T-helper 17 cell (primary cell): ENCODE measurements at places on chromosomes 13 and 19. TPM values are rescaled to one million over a fixed set of nuclear protein-coding genes. Genes with fewer than 3 reads are reported as not detected.

DNA sequence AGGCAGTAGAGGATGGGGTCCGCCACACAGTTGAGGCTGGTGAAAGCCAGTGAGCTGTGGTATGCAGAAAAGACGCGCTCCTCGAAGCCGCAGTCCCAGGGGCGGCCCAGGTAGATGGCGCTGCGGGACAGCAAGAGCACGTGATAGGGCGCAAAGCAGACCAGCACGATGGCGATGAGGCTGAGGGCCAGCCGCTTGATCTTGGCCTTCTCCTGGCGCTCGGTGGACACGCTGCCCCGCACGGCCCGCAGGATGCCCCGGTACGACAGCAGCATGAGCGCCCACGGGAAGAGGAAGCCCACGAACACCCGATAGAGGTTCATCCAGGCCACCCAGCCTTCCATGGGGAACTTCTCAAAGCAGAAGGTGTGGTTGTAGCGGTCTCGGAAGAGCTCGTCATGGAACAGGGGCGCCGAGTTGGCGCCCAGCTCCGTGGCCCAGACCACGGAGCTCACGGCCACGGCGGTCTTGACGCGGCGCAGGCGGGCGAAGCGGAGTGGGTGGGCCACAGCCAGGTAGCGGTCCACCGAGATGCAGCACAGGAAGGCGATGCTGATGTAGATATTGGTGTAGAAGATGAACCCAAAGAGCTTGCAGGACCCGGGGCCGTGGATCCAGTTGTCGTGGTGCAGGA is 6.5 kb upstream of the OPA3 start:
- DNase-seq = peak; percentile 17
- H3K4me1 ChIP-seq = peaks cover 14% of the 10 kb centered on the region
- H3K27me3 ChIP-seq = peaks cover 46% of the 10 kb centered on the region
- H3K4me3 ChIP-seq = no peak overlapping the region
- no peak overlapping the region for H3K27ac ChIP-seq

GRCh38 chr19:42122691-42123607 is 9.3 kb downstream of the POU2F2 start:
- H3K36me3 ChIP-seq = peaks cover 2% of the 10 kb centered on the region
- H3K27ac ChIP-seq = peak overlapping the region; percentile 99
- peak overlapping the region; percentile 93 for H3K4me3 ChIP-seq
- H3K4me1 ChIP-seq = peaks cover 53% of the 10 kb centered on the region
- no peaks in the 10 kb centered on the region for H3K27me3 ChIP-seq

- H3K27me3 ChIP-seq = no peaks in the 10 kb centered on the region
- no peaks in the 10 kb centered on the region for H3K36me3 ChIP-seq
- H3K27ac ChIP-seq = no peak overlapping the region
These were observed 309.5 kb downstream of the MTUS2 start for GRCh38 chr13:29129616-29130015.

DNA sequence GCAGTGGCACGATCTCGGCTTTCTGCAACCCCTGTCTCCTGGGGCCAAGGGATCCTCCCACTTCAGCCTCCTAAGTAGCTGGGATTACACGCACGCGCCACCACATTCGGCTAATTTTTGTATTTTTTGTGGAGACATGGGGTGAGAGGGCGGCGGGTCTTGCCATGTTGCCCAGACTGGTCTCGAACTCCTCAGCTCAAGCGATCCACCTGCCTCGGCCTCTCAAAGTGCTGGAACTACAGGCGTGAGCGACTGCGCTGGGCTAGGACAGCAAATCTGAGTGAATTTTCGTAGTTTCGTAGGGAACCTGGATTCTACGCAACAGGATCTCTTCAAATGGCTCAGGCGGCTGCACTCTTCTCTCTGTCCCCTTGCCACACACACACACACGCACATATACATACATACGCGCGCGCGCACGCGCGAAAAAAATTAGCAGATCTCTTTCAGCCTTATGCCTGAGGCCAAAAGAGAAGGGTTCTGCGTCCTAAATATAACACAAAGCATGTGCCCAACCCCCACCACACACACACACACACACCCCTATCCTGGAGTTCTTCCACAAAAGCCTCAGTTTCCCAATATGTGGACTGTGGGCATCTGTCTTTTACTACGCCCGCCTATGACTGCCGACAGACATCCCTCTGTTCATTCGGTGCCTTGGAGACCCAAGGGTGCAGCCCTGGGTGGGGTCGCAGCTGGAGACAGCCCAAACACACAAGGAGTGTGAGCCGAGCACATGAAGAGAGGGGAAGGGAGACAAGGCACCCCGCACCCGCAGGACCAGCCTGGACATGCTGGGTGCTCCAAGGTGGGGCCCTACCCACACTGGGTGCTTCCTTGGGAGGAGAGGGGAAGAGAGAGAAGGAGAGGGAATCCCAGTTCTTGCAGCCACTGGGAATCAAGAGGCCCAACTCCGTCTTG is 616 bp downstream of the PINLYP start:
- H3K4me1 ChIP-seq = peaks cover 32% of the 10 kb centered on the region
- peaks cover 4% of the 10 kb centered on the region for H3K36me3 ChIP-seq
- H3K27ac ChIP-seq = peak overlapping the region; percentile 99

- H3K36me3 ChIP-seq = no peaks in the 10 kb centered on the region
- no peak for DNase-seq
- no peaks in the 10 kb centered on the region for H3K4me1 ChIP-seq
- H3K27ac ChIP-seq = no peak overlapping the region
- no peak overlapping the region for H3K4me3 ChIP-seq
These were observed 201.3 kb downstream of the SLITRK6 start for GRCh38 chr13:85597790-85598500.

DNA sequence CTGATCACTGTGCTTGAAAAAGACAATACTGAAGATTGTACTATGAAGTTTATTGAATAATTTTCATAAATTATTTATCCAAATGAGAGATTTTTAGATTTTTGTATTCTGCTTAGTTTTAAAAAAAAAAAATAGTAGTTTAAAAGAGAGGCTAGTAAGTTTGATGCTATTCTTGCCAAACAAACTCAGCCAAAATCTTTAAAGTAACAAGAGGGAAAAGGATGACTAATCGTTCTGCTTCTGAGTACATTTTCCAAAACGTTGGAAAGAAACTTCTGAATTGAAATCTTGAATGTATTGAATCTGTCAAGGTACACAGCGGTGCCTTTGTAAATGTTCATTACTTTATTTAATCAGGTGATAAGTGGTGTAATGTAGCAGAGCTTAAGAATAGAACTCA is 34.4 kb downstream of the NUP58 start:
- H3K27me3 ChIP-seq = no peaks in the 10 kb centered on the region
- no peak overlapping the region for H3K27ac ChIP-seq

DNA sequence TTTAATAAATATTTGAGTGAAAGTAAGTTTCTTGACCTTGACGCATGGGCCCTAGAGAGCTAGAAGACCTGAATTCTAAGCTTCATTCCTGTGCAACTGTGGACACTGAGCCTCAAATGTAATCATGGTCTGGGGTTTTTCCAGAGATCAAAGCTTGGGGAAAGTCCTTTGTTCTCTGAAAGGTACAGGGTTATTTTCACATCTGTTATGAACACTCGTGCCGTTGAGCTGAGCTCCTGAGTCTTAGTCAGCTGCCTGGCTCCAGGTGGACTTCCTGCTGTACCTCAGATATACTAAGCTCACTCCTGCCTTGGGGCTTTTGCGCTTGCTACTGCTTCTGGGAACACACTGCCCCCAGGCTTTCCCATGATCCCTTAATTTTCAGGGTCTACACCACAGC is 7.5 kb upstream of the ZBTB32 start:
- H3K36me3 ChIP-seq = no peaks in the 10 kb centered on the region
- H3K4me1 ChIP-seq = peaks cover 3% of the 10 kb centered on the region
- DNase-seq = no peak
- H3K27ac ChIP-seq = no peak overlapping the region
- no peak overlapping the region for H3K4me3 ChIP-seq

- H3K4me1 ChIP-seq = no peaks in the 10 kb centered on the region
- H3K27ac ChIP-seq = no peak overlapping the region
- no peaks in the 10 kb centered on the region for H3K36me3 ChIP-seq
These were observed 450.8 kb downstream of the HS6ST3 start for GRCh38 chr13:96540670-96541069.

DNA sequence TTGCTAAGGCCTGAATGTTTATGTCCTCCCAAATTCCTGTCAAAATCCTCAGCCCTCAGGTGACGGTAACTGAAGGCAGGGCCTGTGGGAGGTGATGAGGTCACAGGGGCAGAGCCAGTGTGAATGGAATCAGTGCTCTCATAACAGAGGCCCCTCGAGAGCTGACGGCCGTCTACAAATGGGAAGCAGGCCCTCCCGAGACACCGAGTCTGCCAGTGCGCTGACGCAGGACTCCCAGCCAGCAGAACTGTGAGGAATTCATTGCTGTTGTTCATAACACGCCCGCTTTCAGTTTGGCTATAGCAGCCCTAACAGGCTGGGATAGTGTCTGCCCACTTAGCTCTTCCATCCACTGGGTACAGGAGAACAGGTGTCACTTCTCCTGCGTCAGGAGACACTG is 41.2 kb downstream of the CARS2 start:
- H3K27ac ChIP-seq = no peak overlapping the region
- no peaks in the 10 kb centered on the region for H3K4me1 ChIP-seq
- H3K36me3 ChIP-seq = peaks cover 6% of the 10 kb centered on the region
- no peaks in the 10 kb centered on the region for H3K27me3 ChIP-seq
- no peak for DNase-seq
- H3K4me3 ChIP-seq = no peak overlapping the region

GRCh38 chr13:51229101-51229719 is 7.0 kb downstream of the FAM124A start:
- DNase-seq = no peak
- H3K36me3 ChIP-seq = peaks cover 4% of the 10 kb centered on the region
- H3K4me1 ChIP-seq = peaks cover 6% of the 10 kb centered on the region
- no peak overlapping the region for H3K27ac ChIP-seq

DNA sequence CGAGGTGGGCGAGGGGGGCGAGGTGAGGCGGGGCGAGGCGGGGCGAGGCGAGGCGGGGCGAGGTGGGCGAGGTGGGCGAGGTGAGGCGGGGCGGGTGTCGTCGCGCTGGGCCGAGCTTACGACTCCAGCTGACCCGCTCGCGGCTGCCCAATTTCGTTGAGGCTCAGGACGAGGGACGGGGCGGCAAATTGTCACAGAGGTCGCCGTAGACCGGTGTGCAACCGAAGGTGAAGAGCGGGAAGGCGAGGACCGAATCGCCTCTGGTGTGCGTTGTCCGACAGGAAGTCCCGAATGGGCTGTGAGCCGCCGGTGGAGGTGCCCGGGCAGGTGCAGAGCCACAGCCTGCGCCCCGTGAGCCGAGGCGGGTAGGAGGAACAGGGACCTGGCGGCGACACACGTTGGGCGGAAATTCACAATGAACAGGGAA is at the start of gene LACC1:
LACC1 (plus strand) TSS at position 150 of the 427 bp plus-strand sequence. CDS start 1,082 bp downstream, outside the sequence.
- H3K4me1 ChIP-seq = peaks cover 24% of the 10 kb centered on the region
- peak; percentile 13 for DNase-seq
- H3K36me3 ChIP-seq = no peaks in the 10 kb centered on the region
- peak within 1 kb of the TSS; percentile 89 for H3K27ac ChIP-seq
- no peaks in the 10 kb centered on the region for H3K27me3 ChIP-seq
- peak within 1 kb of the TSS; percentile 94 for H3K4me3 ChIP-seq

- peaks cover 24% of the 10 kb centered on the region for H3K4me1 ChIP-seq
- no peak overlapping the region for H3K27ac ChIP-seq
- H3K36me3 ChIP-seq = no peaks in the 10 kb centered on the region
- no peak for DNase-seq
- H3K27me3 ChIP-seq = no peaks in the 10 kb centered on the region
- H3K4me3 ChIP-seq = no peak overlapping the region
These were observed 26.8 kb downstream of the PPP5C start for GRCh38 chr19:46373491-46374359.

DNA sequence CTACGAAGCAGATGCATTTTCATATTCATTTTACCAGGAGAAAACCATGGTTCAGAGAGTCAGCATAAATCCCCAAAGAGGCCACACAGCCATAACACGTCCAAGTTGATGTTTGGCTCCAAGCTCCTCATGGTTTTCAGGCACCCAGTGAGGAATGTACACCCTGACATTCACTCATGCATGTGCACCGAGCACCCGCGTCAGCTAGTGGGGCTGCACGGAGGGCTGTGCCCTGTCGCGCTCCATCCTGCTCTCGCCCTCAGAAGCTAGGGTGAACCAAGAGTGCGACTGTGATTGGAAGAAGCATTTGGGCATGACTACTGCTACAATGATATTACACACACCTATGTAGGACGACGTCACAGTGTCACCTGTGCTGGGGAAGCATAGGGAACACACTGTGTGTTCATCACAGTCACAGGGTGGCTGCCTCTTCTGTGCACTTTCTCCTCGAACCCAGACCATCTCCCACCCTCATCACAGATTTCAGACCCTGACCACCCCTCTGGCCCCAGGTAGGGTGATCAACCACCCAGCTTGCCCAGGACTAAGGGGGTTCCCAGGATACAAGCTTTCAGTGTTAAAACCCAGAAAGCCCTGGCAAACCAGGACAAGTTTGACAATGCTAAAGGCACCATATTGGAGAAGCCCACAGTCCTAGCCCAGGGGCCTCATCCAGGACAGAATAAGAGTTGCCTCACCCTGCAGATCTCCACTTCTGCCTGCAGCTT is 148.6 kb upstream of the ZNF507 start:
- peaks cover 5% of the 10 kb centered on the region for H3K4me1 ChIP-seq
- H3K4me3 ChIP-seq = no peak overlapping the region
- peaks cover 14% of the 10 kb centered on the region for H3K27me3 ChIP-seq
- no peaks in the 10 kb centered on the region for H3K36me3 ChIP-seq
- no peak overlapping the region for H3K27ac ChIP-seq

GRCh38 chr19:50325310-50326100 is 3.7 kb downstream of the KCNC3 start:
- H3K36me3 ChIP-seq = no peaks in the 10 kb centered on the region
- H3K27ac ChIP-seq = no peak overlapping the region
- H3K4me3 ChIP-seq = peak overlapping the region; percentile 68

DNA sequence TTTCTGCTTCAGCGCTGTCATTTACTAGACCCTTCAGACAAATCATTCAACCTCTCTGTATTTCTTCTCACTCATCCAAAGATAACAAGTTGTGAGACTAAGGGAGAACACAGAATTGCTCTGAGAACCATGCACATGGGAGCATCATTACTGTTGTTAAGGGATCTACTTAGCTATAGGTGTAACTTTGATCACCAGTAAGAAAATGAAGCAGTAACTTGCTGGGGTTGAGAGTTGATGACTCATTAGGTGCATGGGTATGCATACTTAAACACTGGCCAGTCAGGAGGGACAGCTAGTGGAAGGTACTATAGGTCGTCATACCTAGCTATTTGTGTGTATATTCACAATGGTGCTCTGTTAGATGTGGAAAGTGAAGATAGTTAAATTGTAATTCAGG is 61.5 kb downstream of the B3GLCT start:
- H3K27ac ChIP-seq = no peak overlapping the region
- H3K4me1 ChIP-seq = no peaks in the 10 kb centered on the region
- no peaks in the 10 kb centered on the region for H3K27me3 ChIP-seq
- no peak overlapping the region for H3K4me3 ChIP-seq

Gene SHKBP1
- total RNA-seq = 124 TPM

Gene TSKS
- total RNA-seq = 1.9 TPM

Gene MBD3L2
- not detected for total RNA-seq

Gene ELANE
- total RNA-seq = not detected

Gene YJEFN3
- 3.0 TPM for total RNA-seq

Gene DPF1
- not detected for total RNA-seq

Gene COX6B2
- total RNA-seq = 1.4 TPM

Gene PSG2
- not detected for total RNA-seq
